Activated CD4-positive, alpha-beta memory T cell treated with anti-CD3 and anti-CD28 coated beads, Interleukin-2, amount 10 ng/mL, durations not matched to agents 7 days and 5 days (primary cell): ENCODE measurements at places on chromosomes 11 and 22.

- H3K27me3 ChIP-seq, result peaks cover 52% of the 10 kb centered on the region
- H3K36me3 ChIP-seq, result no peaks in the 10 kb centered on the region
- H3K4me3 ChIP-seq, result no peak overlapping the region
Measured at GRCh38 chr11:32331098-32331497, 104.2 kb downstream of the WT1 start.

DNA sequence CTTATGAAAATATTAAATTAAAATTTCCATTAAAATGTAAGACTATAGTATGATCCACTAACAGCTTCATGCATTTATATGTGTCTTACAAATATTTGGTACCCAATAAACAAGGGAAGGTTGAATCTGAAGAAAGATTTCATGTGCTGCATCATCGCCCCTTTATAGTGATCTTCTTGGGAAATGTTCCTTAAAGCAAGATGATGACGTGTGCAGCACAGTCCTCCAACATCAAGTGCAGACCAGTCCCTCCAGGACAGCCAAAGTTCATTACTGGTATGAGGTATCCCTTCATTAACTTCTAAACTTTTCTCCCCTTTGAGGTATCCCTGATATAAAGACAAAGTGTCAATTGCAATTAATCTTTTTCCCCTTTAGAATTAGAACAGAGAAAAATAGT lies 567.0 kb downstream of the METTL15 start:
- DNase-seq, result no peak
- H3K36me3 ChIP-seq, result no peaks in the 10 kb centered on the region
- no peak overlapping the region for H3K27ac ChIP-seq

GRCh38 chr11:85114786-85115185 lies 512.4 kb downstream of the DLG2 start:
- H3K36me3 ChIP-seq, result no peaks in the 10 kb centered on the region
- no peak overlapping the region for H3K27ac ChIP-seq
- H3K4me1 ChIP-seq, result no peaks in the 10 kb centered on the region
- no peak for DNase-seq
- no peak overlapping the region for H3K4me3 ChIP-seq

DNA sequence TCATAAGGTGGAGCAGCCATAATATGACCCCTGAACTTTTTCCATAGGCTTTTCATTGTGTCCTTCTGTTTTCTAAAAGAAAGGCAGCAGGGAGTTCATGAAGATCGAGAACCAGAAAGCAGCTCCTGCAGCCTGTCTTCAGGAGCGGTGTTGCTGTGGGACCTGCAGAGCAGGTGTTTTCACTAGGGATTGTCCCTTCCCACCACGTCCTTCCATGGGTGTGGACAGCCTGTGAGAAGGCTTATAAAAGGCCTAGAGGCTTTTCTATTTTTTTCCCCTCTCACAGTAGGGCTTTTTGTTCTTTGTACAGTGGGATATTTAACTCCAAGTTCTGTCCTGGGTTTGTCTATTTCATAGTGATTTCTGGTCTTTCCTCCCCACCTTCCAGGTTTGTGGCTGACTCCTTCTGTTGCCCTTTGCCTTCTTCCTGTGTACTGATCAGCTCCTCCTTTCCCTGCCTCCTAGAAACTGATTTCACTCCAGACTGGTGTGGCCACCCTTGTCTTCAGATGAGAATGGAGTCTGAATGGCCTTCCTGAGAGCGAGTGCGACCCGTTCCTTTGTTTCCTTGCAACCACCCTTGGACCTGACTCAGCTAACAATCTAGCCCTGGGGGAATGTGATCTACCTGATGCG lies 10.1 kb downstream of the MRPL16 start:
- H3K27me3 ChIP-seq, result no peaks in the 10 kb centered on the region
- H3K4me1 ChIP-seq, result peaks cover 26% of the 10 kb centered on the region
- H3K4me3 ChIP-seq, result no peak overlapping the region
- no peak for DNase-seq
- H3K36me3 ChIP-seq, result peaks cover 62% of the 10 kb centered on the region
